ENCODE measurements at places on chromosomes 2 and 18. TPM values are rescaled to one million over a fixed set of nuclear protein-coding genes. Genes with fewer than 3 reads are reported as not detected.

ITGAV gene
- 201 TPM for total RNA-seq

HRH4 gene
- total RNA-seq = 0.37 TPM

RAPGEF4 gene
- total RNA-seq = 9.8 TPM

ITGA4 gene
- total RNA-seq = 39.8 TPM

CCDC148 gene
- total RNA-seq = not detected

CAPN10 gene
- 58.3 TPM for total RNA-seq

GRCh38 chr2:197198890-197199289, 111.7 kb downstream of the ANKRD44 start:
- DNase-seq = peak; percentile 68

- peak; percentile 48 for DNase-seq
These were observed 33.4 kb upstream of the GAREM2 start for GRCh38 chr2:26139269-26140183.

DNA sequence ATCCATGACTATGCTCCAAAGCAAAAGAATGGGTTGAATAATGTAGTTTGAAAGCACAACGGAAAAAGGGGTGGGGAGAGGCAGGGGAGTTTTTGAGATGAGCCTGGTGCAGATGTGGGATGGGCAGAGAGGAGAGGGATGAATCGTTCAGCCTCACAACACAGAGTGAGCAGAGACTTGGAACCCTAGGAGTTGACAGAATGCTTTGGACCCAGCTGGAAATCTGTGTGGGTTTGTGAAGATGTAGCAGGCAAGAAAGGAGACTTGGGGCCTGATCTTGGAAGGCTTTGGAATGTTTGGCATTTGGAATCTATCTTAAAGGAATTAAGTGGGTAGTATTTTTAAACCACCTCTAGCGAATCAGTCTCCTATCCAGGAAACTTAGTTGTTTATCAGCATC, 66.0 kb upstream of the KCTD1 start:
- no peak for DNase-seq

GRCh38 chr2:36455011-36455410, 99.4 kb downstream of the CRIM1 start:
- DNase-seq = no peak

DNA sequence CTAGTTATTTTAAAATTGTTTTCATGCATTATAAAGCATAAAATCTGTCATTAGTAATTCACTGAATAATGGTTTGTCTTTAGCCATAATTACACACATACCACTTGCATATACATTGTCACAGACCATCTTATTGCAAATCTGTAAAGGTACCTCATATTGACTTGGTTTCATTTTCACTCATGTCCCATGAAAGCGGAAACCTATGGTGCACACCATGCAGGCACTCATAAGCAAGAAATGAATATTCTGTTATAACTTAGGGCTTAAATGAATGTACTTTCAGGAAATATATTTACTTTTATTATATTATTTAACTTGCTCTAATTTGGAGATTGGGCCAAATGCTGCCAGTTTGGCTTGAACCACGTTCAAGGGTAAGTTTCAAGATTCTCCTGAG, 29.2 kb upstream of the STK17B start:
- no peak for DNase-seq

DNA sequence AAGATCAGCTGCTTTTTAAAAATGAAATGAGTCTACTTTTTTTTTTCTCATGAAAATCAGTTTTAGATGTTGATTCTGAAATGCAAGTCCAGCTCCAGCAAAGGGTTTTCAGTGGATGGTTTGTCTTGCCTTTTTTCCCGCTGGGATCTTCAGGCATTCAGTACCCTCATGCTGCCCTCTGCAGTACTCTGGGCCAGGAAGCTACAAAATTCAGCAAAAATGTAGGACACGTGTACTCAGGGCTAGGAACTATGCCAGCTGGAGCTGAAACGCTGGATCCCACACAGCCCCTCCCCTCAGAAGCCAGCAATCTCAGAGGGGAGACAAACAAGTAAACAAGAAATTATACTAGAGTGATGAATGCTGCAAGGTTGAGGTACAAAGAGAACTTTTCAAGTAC, 97.3 kb downstream of the MMADHC start:
- DNase-seq = no peak

DNA sequence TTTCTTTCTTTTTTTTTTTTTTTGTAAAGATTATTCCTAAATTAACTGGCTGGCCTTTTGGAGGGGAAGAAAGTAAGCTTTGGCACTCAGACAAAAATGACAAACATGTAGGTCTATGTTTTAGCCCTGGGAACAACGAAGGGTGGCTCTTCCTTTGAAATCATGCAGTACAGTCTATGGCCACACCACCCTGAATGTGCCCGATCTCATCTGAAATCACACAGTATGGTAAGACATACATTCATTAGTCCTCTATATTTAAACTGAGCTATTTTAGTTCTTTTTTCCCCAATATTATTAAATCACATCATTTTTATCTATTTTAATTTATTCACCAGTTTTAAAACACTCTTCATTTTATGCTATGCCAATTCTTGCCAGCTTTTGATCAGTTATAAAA, 48.2 kb downstream of the PLA2R1 start:
- DNase-seq = no peak

DNA sequence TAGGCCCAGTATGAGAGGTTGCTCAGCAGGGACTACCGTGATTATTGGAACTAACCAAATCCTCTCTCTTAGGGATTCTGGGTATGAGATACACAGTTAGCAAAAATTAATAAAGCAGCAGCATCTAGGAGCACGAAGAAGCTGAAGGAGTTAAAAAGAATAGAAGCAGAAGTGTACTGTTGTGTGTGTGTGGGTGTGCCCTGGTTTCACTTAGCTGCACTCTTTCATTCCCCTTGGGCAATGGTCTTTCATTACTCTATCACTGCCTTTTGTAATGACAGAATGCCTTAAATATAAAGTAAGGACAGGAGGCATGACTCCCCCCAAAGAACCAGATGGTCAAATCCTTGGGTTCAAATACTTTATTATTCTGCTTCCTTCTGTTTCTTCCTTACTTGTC, 115.9 kb upstream of the CD302 start:
- no peak for DNase-seq

DNA sequence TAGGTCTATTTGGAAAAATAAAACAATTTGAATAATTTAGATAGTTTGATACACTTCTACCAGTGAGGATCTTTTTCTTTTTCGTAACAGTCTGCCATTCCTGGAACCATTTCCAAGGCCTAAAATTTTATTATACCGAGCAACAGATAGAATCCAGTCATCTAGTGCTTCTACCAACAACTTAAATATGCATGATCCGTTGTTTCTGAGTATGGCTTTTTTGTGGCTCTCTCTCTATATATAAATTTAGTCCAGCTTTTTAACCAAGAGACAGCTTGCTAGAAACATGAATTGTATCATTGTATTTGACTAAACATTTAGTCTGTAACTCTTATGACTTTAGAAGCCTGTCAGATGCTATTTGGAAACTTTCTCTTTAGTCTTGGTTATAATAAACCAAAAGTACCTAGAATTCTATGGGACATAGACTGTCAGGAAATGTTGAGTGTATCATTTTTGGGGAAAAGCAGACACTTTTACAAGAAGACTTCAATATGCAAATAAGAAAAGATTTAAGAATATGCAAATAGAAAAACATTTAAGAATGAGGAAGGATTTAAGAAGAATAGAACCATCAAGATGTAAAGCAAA, 161.4 kb downstream of the ZEB2 start:
- no peak for DNase-seq

GRCh38 chr2:121638333-121638732, 10.9 kb downstream of the CLASP1 start:
- no peak for DNase-seq

DNA sequence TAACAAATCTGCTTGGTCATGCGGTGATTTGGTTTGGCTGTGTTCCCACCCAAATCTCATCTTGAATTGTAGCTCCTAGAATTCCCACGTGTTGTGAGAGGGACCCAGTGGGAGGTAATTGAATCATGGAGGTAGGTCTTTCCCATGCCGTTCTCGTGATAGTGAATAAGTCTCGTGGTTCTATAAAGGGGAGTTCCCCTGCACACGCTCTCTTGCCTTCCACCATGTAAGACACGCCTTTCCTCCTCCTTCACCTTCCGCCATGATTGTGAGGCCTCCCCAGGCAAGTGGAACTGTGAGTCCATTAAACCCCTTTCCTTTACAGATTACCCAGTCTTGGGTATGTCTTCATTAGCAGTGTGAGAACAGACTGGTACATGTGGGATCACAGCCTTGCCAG, 36.7 kb downstream of the TRABD2A start:
- DNase-seq = no peak

GRCh38 chr2:150690870-150691269, 203.4 kb upstream of the RND3 start:
- no peak for DNase-seq

GRCh38 chr2:181643151-181643550, 13.8 kb downstream of the CERKL start:
- no peak for DNase-seq

DNA sequence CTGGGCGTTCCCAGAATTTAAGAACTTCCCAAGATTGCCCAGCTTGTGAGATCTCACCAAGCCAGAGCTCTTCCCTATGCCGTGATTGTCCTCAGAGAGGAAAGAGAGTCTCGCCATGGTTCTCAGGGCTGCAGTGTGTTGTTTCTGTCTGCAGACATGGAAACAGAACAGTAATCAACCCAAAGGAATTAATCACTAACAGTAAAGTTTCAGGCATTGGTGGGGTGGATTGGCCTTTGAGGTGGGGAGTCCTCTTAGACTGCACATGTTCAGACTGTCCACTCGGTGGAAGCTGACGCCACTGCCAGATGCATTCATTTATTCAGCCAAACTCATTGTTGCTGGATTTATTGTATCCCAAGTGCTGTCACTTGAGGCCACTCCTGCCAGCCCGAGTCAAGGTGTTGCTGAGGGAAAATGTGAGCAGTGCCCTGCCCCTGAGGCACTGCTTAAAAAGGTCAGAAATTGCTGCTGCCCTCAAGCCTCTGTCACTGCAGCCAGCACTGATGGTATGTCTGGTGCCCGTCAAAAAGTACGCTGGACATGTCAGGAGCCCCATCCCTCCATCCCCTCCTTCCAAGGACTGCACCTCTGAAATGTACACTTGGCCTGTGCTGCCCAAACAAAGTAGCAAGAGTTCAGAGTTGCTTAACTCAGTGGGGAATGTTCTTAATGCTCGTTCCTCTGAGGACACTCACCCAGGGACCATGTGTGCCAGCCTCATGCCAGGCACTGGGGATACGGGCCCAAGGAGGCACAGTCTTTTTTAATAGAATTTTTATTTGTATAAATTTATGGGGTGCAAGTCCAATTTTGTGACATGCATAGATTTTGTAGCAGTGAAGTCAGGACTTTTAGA, 201.0 kb downstream of the GLI2 start:
- DNase-seq = no peak

DNA sequence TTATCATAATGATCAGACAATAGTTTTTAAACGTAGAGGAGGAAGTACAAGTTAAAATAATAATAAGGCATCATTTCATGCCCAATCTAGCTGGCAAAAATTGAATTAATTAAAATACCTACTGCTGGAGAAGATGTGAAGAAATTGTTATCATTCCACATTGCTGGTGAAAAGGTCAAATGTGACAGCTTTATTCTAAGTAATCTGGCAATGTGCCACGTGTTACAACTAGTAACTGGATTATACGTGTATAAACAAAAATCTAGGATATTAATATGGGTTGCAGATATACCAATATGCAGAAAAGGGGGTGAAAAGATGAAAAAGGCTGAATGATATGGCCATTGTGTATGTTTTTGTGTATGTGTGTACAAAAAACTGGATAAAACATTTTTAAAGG, 32.4 kb downstream of the SMAD2 start:
- DNase-seq = no peak

DNA sequence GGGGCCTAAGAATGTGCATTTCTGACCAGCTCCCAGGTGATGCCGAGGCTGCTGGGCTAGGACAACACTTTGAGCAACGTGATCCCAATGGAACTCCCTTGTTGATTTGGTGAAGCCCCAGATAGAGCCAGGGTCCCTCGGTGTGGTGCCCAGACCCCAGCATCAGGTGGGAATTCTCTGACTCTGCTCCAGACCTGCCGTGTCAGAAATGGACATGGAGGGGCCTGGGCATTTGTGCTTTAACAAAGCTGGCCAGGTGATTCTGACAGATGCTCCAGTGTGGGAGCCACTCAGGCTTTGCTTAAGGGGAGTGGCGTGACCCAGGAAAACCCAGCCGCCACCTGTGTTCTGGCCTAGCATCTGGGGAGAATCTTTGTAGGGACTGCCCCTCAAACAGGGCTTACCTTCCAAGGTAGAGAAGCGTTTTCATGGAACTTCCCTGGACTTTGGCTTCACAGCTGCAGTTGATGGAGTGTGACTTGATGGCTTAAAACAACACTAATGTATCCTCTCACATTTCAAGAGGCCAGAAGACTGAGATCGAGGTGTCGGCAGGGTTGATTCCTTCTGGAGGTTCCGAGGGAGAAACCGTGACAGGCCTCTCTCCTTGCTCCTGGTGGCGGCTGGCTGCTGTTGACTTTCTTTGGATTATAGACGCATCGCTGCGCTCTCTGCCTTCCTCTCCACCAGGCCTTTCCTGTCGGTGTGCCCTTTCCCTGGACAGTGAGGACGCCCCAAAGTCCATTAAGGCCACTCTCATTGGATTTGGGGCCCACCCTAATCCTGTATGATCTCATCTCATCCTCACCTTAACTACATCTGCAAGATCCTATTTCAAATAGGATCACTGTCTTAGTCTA, 57.0 kb upstream of the HDAC4 start:
- DNase-seq = no peak

GRCh38 chr2:12317814-12318426, 398.8 kb upstream of the TRIB2 start:
- no peak for DNase-seq

DNA sequence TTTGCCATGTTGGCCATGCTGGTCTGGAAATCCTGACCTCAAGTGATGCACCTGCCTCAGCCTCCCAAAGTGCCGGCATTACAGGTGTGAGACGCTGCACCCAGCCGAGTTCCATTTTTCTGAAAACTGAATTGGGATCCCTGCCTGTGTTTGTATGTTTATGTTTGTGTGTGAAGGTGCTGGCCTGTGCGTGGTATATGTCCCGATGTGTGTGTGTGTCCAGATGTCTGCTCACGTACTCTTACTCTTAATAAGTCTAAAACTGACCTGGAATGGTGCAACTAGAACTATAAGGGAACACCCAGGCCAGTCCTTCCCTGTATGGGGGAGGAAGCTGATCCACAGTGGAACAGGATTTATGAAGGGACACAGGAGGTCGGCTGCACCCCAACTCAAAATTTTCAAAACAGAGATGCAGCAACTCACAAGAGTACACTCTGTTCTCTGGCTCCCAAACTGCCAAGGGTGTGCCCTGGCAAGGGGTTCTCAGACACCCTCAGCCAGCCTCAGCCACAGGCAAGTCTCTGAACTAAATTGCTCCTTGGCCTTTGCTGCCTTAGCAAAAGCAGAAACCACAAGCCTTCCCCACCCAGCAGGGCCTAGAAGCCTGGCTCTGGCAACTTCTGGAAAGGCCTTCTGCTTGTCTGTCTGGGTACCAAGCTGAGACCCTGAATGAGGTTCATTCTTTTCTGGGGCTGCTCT, 36.5 kb downstream of the RHOB start:
- DNase-seq = no peak
